Common myeloid progenitor, CD34-positive (primary cell): ENCODE measurements at places on chromosomes 12 and 14.

- DNase-seq: no peak
Measured at GRCh38 chr12:47885012-47885501, 19.7 kb downstream of the VDR start.

- no peak for DNase-seq
Measured at GRCh38 chr12:71061451-71061850, 96.3 kb downstream of the TSPAN8 start.

- DNase-seq: no peak
Measured at GRCh38 chr14:95603415-95603814, 68.6 kb downstream of the GLRX5 start.

DNA sequence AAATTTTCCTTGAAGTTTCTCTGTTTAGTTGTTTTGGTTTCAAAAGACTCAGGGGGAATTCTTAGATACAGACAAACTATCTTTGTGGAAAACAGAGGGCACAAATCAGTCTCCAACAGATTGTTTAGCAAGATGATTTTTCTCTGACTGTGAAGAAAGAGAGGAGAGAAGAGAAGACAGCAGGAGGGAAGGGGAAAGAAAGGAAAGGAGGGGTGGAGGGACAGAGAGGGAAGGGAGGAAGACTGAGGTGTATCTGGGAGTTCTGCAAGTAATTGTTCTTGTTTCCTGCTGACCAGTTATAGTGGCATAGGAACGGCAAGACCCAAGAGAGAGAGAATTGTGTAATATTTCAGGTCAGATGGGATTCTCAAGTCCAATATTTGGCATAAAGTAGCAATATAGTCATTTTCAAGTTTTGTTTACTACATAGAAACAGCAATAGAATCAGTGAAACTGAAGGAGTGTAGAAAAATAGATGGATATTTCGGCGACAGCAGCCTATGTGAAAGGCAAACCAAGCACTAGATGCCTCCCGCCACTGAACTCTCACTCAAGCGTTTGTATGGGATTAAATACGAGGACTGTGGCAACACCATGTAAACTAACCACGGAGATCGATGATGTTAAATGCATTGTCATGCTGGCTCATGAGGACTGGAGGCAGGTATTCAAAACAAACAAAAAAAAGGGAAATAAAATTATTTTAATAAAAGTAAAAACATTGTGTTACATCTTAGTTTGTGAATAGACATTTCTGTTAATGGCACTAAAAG lies 342.5 kb downstream of the SLC16A7 start:
- peak; percentile 26 for DNase-seq

GRCh38 chr12:77817276-77817675 lies 13.4 kb upstream of the NAV3 start:
- no peak for DNase-seq

DNA sequence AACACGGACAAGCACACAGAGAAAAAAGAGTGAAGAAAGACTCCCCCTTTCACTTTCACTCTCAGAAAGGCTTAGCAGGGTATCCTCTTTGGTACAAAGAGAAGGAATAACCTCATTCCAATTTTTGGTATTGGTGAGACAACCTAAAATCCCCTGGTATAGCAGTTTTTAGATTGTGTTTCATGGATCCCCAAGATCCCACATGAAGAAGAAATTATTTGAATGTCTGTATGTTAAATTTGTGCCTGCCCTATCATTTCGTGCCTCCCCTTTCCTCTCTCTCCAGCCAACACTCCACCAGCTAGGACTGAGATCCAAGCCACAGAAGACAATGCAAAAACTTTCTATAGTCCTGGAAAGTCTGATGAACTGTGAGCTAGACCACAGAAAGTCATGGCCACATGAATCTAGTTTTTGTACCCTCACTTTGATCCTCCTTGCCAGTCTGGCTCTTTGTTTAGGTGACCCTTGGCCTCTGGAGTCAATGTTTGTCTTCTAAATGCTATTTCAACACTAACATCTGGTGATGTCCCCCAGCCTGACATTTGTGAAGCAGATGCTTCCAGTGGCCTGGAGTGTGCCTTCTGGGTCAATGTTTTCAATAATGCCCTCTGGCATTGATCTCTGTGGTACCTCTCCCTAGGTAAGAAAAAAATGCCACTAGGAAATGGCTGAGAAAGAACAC lies 181.9 kb upstream of the BMP4 start:
- DNase-seq: no peak

DNA sequence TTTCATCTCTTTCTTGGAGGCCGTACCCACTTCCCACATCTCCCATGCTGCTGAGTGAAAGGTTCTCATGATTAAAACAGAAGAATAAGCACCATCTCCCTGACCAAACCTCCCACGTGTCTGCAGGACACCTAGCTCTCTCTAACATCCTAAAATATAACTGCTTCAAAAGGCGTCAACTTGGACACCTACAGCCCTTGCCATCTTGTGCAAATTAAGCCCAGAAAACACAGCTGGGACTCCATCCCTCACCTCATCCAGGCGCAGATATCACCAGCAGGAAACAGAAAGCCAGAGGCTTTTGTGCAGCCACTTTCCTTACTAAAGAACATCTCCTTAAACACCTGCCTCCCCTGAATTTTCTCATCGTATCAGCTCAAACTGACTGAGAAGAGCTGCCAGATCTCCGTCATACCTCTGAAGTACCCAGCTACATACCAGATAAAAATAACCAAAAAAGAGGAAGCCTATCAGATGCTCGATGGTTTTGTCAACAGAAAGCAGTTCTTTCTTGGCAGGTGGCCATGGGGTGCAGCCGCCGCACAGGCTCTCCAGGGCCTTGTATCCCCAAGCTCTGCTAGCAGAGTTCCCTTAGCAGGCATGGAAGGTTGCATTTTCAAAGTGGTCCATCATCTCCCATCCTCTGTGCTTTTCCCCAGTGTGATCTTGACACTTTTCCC lies 28.8 kb downstream of the MAP3K9 start:
- DNase-seq: peak; percentile 91

DNA sequence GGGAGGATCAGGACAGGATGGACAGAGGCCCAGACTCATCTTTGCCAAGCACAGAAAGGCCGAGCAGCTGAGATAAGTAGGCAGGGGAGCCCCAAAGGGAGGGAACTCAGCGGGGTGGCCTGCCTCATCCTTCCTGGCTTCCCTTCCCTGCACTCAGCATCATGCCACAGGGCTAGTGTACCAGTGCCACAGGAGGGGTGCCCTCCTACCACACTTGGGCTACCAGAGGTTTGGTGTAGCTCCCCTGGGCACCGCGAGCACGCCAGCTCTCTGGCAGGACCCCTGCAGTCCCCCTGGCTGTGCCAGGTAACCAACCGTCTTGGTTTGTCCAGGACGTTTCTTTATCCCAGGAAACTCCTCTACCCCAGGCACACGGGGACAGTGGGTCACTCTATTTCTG lies 123.5 kb downstream of the ESRRB start:
- no peak for DNase-seq

DNA sequence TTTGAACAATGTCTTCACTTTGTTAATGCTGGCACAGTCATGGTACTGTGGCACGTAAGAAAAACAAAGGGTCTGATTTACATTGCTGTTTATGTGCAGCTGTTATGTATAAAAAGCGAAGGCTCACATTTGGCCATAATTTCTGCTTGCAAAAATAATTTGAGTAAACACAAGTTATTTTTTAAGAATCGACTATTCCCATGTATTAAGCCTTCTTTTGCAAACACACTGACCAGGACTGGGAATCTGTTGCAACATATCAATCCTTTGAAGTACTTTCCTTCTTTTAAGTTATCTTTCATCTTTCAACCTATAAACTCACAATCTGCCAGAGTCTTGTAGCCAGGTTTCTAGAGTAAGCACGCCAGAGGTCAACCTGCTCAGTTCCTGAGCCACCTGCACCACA lies 145.4 kb upstream of the BMP4 start:
- no peak for DNase-seq

DNA sequence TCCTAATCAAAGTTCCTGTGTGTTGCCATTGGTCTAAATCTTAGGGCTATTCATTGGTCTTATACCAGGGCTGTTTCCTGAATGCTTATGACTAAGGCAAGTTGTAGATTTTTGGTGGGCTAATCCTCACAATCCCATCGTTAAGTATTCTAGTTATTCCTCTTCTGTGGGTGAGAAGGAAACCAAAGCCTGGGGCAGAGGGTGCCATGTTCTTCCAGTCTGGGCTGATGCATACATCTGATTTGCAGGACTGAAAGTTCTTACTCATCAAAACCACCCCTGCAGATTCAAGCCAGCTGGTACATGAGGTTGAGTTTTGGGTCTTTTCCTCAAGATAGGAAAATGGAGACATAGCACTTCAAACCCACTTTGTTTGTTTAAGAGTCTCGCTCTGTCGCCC lies 25.7 kb downstream of the PPP1CC start:
- no peak for DNase-seq

- DNase-seq: no peak
Measured at GRCh38 chr12:99119943-99120342, 474.9 kb downstream of the APAF1 start.

DNA sequence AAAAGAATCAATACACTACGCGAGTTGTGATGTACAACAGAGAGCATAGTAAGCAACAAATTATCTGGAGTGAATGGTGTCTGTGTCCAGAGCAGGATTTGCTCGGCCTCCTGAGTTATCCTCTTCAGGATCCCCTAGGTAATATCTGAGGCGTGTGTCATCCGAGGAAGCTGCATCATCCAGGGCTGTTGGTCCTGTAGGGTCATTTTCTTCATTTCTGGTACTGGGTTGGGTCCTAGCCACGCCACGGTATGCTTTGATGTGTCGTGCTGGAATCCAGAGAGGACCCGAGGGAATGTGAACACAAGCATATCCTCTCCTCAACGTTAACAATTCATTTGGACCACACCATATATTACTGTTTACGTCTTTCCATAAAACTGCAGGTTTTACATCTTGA lies 19.0 kb upstream of the CLEC4E start:
- DNase-seq: no peak

GRCh38 chr12:39946361-39947280 lies 159.3 kb downstream of the SLC2A13 start:
- no peak for DNase-seq

GRCh38 chr12:111519083-111519482 lies 80.0 kb downstream of the ATXN2 start:
- DNase-seq: no peak

- DNase-seq: no peak
Measured at GRCh38 chr14:38971258-38971921, 131.6 kb downstream of the SEC23A start.

- no peak for DNase-seq
Measured at GRCh38 chr12:110907583-110907982, 12.8 kb downstream of the MYL2 start.

DNA sequence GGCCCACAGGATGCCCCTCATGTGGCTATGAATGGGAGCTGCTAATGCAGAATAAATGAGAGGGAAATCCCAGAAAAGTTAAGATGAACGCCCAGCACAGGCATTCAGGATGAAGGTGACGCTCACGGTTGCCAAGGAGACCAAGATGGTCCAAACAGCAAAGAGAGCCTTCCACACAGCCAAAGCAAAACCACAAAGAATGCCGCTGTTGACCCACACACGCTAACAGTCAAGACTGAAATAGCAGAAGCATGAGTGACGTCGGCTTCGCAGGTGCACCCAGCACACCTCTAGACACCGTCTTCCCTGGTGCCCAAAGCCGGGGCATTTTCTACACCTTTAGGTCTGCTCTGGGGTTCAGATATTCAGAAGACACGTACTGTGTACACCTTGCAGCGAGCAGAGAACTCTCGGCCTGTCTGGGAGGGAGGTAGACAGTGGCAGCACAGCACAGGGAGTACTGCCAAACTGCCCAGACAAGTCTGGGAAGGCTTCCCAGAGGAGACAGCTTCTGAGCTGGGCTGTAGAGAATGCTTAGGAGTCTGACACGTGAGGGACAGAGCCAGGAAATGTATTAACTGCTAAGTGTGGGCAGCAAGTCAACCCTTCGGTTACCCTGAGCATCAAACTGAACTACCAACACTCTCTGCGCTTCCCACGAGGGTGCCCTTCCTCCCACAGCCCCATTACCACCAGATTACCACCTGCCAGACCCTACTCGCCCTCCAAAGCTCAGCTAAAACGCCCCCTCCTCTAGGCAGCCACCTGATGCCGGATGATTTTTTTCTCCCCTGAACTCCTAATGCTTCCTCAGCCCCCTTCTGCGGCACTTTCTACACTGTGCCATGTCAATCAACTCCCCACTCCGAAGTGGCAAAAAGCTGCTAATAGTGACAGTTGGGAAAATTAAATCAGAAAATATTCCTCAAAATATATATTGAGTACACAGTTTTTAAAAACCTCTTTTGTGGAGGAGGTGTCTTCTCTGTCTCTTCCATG lies 50.1 kb downstream of the CCDC88C start:
- DNase-seq: peak; percentile 93

GRCh38 chr12:129900306-129900705 lies 3.5 kb downstream of the TMEM132D start:
- no peak for DNase-seq

DNA sequence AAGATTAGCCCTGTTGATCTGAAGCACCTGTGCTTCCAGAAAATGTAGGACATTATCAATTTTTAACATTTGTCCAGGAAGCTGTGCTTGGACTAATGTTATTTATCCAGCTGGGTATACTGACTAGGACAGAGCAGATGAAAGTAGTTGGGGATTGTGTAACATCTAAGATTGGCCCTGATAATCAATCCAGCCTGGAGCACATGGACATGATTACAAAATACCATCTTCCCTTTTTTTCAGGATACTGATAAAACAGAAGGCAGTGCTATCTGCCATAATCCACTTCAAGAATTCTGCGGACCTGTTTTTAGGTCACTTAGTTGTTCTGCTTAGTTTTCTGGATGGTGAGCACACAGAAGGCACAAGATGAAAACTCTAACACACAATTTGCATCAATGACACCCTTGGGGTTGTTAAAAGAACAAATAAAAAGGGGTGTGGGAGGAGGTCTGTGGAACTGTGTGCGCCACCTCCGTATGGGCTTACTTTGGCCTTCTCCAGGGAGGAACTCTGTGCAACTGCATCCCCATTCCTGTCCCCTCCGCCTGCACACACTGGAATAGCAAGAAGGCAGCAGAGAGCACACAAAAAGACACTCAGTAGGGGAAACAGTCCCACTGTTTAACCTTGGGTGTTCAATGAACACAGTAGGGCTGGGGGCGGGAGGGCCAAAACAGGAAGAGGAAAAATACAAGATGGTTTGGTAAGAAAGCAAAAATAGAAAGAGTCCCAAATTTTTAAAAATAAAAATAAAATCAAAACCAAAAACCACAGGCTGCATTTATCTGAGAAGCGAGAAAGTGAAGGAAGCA lies 31.1 kb upstream of the DUSP6 start:
- peak; percentile 21 for DNase-seq

DNA sequence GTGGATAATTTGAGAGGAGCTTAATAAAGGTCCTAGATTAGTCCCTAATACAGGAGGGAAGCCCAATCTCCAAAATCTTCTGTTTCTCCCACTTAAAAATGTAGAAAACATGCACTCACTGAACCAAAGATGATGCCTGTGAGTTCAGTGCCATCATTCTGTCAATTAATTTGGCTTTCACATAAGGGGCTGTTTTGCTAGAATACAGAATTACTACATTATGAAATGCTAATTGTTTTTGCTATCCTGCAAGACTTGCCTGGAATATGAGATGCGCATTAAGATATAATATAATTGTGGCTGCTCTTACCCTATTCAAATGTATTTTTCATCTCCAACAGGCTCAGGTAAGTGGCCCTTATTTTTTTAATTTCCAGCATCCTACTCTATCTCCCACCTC lies 111.7 kb downstream of the SEC23A start:
- DNase-seq: no peak

GRCh38 chr12:55932551-55932910 lies 1.6 kb downstream of the DGKA start:
- peak; percentile 73 for DNase-seq

- peak; percentile 40 for DNase-seq
Measured at GRCh38 chr12:57619434-57620244, 8.4 kb downstream of the ARHGEF25 start.
